ENCODE measurements at places on chromosomes 5 and 9. TPM values are rescaled to one million over a fixed set of nuclear protein-coding genes. Genes with fewer than 3 reads are reported as not detected.

Gene DBH
- not detected for total RNA-seq

Gene SLC34A3
- not detected for total RNA-seq

Gene LHX3
- total RNA-seq, result not detected

Gene EMB
- total RNA-seq, result 70.2 TPM

Gene SV2C
- not detected for total RNA-seq

Gene ICE1
- 32.7 TPM for total RNA-seq

Gene CYLC2
- not detected for total RNA-seq

Gene ANKRD34B
- total RNA-seq, result not detected

Gene MOB3B
- 7.3 TPM for total RNA-seq

Gene GPR150
- total RNA-seq, result 0.60 TPM

Gene SPEF2
- total RNA-seq, result 2.4 TPM

Gene RNF130
- total RNA-seq, result 18.5 TPM

Gene SPINK13
- not detected for total RNA-seq

Gene CACNA1B
- total RNA-seq, result 1.4 TPM

Gene HTR4
- total RNA-seq, result not detected

Gene TMEM174
- not detected for total RNA-seq

Gene MRNIP
- total RNA-seq, result 54.6 TPM

Gene TMEM232
- 3.0 TPM for total RNA-seq

Gene TUSC1
- total RNA-seq, result 0.76 TPM

Gene SLC6A19
- not detected for total RNA-seq

Gene NTNG2
- total RNA-seq, result 2.1 TPM

Gene TAF1L
- not detected for total RNA-seq
